ENCODE measurements at places on chromosomes 13 and 19.

GRCh38 chr19:47756953-47757608, 11.7 kb downstream of the NOP53 start:
- no peak for DNase-seq

GRCh38 chr13:45907503-45907902, 56.0 kb upstream of the SIAH3 start:
- DNase-seq = no peak

DNA sequence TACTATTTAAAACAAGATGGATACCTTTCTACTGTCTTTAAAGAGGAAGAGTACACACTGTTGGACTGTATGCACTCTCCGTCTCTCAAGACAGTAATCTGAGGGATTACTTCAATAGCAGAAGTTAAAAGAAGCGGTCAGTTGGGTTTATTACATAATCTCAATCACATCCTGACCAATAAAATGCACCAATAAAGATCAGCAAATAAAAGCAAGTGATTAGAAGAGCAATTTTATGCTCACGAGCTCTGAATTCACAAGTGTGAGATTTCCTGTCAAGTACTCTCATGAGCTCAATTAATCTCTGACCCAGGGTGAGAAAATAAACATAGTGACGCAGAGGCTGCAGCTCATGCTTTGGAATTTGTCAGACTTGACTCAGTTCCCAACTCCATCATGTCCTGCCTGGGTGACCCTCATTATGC, 12.2 kb downstream of the ABCC4 start:
- no peak for DNase-seq

- DNase-seq = no peak
Measured at GRCh38 chr13:44131069-44131614, 242.5 kb upstream of the SERP2 start.

DNA sequence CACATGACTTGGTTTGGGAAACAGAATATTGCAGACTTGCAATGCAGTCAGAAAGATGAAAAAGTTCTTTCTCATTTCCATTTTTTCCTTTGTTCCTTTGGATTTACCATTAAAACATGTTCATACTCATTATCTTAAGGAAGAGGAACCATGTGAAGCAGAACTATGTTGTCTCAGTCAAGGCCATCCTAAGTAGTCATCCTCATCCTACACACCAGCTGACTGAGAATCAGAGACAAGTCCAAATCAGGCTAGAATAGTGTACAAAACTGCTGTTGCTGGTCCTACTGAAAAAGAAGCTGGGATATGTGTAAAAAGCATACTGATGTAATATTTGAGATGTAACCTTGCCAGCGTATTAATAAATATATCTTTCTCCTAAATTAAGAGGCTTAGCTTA, 433.4 kb downstream of the SLITRK5 start:
- DNase-seq = no peak

DNA sequence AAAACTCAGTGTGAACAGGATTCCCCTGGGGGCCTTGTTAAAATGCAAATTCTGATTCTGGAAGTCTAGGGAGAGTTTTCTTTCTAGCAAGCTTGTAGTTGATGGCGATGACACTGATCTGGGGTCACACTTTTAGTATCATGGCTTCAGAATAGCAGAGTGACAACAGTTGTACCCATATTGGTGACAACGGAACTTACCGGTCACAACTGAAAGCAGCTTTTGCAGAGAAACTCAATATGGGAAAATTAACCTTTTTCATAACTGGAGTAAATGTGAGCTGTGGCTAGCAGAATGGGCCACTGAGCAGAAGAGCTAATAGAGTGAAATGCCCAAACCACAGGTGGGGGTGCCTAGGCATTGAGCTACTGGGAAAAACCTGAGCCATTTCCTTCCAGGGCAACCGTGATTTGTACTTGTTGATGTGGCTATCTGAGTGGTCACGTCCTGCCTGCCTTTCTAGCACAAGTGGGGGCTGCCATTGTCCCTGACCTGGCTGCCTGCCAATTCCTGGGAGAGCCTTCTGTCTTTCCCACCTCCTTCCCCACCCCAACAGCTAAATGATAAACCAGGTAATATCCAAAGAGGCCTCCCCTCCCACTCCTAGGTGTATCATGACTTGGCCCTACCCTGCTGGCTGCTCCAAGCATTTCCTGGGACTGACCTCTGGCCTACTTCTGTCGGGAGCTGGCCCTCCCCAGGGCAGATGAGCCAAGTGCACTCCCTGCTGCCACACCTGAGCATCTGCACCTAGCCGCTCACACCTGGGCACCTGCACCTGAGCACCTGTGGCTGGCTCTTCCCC, 1.7 kb upstream of the SLC10A2 start:
- no peak for DNase-seq

DNA sequence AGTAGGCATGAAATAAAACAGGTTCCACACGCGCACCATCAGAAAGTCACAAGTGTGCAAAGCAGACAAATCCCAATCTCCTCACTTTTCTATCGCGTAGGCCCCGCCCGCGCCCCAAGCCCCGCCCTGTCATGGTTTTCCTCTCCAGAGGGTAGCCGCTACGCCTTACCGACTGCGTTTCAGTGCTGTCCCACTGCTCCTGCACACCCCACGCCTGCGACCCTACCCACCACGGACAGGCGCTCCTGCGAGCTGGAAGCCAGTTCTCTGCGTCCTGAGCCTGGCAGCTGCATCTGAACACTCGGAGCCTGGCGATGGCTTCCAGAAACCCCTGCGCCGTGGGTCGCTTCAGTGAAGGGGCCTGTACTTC, 379 bp upstream of the ZNF470 start:
- DNase-seq = no peak

GRCh38 chr13:42474954-42475353, 99.0 kb upstream of the TNFSF11 start:
- no peak for DNase-seq

DNA sequence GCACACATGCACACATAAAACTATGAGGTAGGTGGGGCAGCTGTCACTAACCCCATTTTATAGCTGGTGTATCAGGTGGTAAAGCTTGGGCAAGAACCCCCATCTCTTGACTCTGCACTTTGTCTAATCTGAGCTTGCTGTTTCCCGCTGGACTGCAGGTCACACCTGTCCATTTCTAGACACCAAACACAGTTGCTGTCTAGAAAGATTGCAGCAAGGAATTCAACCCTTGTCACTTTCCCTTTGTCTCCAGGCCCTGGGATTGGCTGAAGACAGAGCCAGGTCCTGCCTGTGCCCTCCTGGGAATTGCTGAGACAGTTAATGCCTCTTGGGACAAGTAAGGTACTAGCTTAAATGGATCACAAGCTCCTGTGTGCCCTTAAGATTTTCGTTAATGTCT, 83.8 kb downstream of the RNASEH2B start:
- no peak for DNase-seq

DNA sequence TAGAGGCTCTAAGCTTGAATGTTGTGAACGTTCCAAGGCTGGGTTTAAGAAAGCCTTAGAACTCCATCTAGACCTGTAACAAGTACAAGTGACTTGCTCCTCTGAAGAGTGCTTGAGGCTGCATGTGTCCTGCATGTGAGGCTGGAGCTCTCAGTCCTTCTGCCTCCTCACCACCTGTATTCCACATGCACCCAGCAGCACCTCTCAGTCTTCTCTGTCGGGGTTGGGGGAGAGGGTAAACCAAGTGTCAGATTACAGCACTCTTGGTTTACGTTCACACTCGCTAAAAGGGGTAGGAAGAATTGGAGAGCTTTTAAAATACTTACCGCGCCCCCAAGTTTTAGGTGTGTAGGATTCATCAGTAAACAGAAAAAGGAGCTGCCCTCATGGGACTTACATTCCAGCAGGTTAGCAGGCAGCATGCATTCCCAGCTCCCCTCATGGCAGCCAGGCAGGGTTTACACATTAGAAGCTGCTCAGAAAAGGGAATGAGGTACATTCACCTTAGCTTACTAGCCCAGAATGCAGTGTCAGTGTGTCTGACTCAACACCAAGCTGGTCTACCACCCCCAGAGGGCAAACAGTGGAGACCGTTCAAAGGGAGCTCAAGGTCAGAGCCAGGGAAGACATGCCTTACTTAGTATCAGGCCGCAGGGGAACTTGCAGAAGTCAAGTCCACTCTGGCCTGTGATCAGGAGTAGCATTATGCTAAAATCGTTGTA, 248.1 kb downstream of the PCCA start:
- no peak for DNase-seq

- no peak for DNase-seq
Measured at GRCh38 chr19:24073807-24074206, 13.2 kb upstream of the ZNF254 start.

- DNase-seq = no peak
Measured at GRCh38 chr13:33334831-33335230, 49.3 kb upstream of the STARD13 start.

GRCh38 chr19:41297628-41298347, 12.2 kb upstream of the CCDC97 start:
- no peak for DNase-seq

DNA sequence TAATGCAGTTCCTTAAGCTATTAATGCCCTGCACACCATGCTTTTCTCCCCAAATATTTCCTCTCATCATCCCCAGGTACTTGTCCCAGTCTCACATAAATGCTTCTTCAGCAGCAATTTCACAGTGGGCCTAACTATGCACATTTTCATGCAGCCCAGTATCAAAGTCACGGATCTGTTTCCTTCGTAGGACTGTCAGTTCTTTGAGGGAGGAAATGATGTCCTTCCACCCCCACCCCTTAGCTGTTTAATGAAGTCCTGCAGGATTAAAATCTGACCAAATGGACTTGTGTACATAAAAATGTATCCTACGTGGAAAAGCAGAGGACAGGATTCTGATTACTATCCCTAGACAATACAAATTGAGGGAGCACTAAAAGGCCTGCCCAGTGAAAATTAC, 68.6 kb upstream of the ARGLU1 start:
- DNase-seq = no peak

- DNase-seq = peak; percentile 63
Measured at GRCh38 chr19:4069331-4069959, 2.7 kb upstream of the ZBTB7A start.

DNA sequence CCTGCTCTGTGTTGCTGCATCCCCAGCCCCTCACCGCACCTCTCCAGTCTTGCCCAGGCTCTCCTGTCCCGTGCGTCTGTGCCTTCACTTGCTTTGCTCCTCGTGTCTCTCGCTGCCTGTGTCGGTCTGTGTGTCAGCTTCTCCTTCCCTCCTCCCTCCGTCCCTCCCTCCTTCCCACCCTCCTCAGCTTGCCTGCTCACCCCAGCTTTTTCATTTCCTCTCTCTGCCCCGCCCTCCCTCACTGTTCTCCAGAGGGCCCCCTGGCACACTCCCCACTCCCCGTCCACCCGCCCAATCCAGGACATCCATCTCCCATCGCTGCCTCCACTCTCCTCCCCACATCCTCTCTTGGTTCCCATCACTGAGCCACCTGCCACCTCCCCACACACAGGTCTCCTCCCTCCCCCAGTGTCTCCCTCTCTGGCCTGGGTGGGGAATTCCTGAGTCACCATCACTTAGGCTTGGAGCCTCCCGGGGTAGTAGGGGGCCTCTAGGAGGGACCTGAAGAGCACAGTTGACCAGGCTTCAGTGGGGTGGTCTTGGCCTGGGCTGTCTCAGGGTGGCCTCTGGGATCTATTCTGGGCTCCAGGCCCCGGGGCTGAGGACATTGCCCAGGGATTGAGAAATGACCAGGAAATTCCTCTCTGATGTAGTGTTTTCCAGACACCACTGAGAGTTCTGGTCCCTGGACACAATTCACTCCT, at the start of gene PTGIR:
TSS of gene PTGIR (minus strand) at position 132 of the 704 bp plus-strand sequence. CDS start 864 bp downstream, outside the sequence.
- no peak for DNase-seq

GRCh38 chr19:35557539-35558399, 5.7 kb downstream of the ATP4A start:
- DNase-seq = peak; percentile 57

GRCh38 chr19:40862785-40863184, 12.5 kb upstream of the CYP2A6 start:
- DNase-seq = no peak

- DNase-seq = no peak
Measured at GRCh38 chr13:51825165-51825592, 19.8 kb downstream of the TMEM272 start.

GRCh38 chr19:35296644-35297514, 4.9 kb downstream of the MAG start:
- DNase-seq = no peak

DNA sequence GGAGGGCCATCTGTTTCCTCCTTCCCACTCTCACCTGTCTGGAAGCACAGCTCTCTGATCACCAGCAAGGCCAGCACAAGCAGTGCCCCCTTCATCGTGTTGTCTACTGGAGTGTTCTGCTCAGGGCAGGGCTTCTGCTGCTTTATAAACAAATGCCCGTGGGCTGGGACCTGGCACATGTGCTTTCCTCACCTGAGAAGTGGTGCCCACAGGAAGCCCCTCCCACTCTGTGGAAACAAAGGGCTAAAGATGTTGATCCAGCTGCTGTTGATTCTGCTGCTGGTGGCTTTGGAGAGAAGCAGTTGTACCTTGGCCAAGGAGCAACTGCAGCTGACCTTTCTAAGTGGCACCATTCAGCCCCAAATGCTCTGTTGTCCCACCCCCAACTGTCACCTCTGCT, 26.4 kb upstream of the ZNF181 start:
- no peak for DNase-seq

DNA sequence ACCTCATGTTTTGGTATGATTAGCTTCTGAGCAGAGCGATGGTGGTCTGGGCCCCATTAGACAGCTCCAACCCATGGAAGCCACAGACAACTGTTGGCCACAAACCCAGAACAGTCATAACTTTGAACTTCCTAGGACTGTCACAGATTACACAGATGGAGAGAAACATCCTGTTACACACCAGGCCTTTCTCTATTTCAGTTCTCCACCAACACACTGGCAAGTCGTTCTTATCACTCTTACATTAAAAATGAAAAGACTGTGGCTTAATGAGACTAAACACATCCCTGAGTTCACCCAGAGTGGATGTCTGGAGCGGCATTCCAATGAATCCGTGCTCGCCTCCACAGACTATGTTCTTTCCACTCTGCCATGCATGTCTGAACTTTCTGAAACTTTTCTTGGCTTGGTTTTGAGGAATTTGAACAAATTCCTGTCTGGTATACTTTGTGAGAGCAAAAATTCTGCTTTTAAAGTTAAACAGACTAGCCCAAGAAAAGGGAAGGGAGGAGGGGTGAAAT, 109.1 kb downstream of the NALCN start:
- no peak for DNase-seq

- no peak for DNase-seq
Measured at GRCh38 chr13:95713651-95714050, 36.7 kb downstream of the DNAJC3 start.

- no peak for DNase-seq
Measured at GRCh38 chr19:51367255-51367564, 1.0 kb upstream of the ETFB start.

GRCh38 chr13:36919833-36920615, at the start of gene SMAD9:
Gene SMAD9, minus strand, starts transcription at chr13:36920238. Its CDS starts 40,549 bp downstream, at chr13:36879689.
- no peak for DNase-seq

- DNase-seq = no peak
Measured at GRCh38 chr13:110337247-110337646, 30.2 kb downstream of the COL4A2 start.

GRCh38 chr13:113337556-113337955, 26.4 kb downstream of the GRTP1 start:
- no peak for DNase-seq

All from activated CD4-positive, CD25-positive, alpha-beta regulatory T cell treated with anti-CD3 and anti-CD28 coated beads, Interleukin-2, amount 50 U/mL, for 72 hours (primary cell).